ENCODE measurements at places on chromosomes 12 and 14.

DNA sequence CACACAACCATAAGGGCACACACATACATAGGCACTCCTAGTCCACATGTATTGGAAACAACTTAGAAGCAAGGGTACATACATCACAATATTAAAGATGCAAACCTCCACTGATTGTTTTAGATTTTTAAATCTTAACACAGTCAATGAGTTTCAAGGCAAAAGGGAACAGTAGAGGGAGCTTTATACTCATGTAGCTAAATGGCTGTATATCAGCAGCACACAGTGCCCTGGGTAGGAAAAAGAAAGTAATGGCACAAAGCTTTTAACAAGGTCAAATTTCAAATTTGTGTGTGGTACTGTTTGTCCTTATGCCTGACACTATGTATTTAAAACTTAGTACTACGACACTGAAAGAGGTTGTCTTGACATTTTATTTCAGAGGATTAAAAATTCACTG lies 262.0 kb downstream of the MED13L start:
- no peak for DNase-seq

DNA sequence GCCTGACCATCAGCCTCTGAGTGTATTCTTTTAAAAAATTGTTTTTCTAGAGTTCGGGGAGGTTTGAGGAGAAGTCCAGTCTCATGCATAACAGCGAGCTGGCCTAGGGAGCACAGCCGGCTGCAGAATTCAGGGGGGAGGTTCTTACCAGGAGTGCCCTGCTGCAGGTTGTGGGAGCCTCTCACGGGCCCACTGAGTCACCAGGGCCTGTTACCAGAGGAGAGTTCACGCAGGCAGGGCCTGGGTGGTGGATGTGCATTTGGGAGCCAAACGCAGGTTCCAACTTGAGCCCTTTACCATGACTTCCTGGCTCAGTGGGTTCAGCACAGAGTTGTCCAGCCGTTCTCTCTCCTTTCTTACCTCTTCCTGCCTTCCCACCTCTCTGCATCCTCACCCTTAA lies 14.4 kb downstream of the CD9 start:
- no peak for DNase-seq

DNA sequence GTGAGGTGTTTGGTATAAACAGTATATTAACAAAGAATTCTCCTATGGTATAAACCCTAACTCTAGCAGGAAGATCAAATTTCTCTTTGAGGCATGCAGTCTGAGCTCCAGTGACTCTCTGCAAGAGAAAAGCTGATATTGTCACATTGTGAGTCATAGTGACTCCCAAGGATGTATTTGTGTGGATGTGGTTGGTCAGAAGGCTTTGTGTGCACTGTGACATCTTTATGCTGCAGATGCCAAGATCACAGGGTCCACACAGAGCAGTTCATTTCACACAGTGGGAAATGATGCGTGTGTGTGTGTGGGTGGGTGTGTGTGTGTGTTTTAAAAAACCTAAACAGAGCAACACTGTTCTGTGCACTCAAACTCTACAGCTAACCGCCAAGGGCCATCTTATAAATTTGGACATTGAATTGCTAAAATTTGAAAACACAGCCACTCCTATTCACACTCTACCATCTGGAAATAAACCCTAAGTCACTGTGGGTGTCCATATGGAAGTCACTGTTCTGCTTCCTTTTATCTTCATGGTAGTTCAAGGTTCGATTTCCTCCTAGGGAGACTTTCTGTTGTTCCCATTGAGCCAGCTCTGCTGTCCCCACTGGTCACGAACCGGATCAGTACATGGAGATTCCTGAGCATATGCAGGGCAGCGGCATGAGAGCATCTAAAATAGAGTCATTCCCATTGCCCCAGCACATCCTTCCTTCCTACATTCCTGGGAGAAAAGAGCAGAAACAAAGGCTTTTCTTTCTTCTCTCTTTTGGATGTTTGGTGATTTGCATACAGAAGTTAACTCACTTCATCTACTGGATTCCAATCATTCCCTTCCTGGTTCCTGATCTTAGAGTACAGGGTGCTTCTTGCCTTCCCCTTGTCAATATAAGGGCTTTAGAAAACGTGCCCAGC lies 727.6 kb downstream of the DIO2 start:
- no peak for DNase-seq

DNA sequence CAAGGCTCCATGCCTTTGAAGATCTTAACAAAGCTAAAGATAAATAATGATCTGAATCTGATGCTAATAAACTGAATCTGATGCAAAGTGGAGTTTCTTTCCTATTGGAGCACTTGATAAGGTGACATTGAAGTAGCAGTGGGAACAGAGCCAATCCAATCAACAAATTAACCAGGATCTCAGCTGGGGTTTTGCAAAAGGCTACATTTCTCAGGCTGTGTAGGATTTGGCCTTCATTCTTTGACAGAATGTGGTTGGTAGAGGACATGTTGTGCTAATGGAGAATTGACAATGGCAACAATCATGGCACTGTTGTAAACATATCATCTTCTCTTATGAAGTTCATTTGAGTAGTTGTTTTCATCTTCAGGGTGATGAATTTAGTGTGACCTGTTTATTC lies 164.9 kb downstream of the CCDC91 start:
- DNase-seq = no peak

GRCh38 chr12:46674800-46675199 lies 151.0 kb downstream of the SLC38A4 start:
- DNase-seq = no peak

DNA sequence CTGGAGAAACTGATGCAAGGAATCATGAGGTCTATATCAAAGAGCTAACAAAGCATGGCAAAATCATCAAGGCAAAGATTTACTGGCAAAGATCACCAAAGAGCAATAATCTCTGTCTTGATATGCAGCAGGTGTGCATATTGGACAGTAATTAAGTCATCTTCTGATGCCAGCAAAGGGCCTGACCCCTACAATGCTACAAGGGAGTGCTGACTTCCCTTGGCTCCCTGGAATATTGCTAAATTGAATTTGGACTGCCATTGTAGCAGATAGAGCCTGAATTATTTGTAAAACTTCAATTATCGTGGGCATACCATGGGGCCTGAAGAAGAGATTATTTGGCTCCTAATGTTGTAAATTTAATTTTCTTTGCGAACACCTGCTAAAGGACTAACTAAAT lies 307.9 kb upstream of the SYT1 start:
- DNase-seq = no peak

DNA sequence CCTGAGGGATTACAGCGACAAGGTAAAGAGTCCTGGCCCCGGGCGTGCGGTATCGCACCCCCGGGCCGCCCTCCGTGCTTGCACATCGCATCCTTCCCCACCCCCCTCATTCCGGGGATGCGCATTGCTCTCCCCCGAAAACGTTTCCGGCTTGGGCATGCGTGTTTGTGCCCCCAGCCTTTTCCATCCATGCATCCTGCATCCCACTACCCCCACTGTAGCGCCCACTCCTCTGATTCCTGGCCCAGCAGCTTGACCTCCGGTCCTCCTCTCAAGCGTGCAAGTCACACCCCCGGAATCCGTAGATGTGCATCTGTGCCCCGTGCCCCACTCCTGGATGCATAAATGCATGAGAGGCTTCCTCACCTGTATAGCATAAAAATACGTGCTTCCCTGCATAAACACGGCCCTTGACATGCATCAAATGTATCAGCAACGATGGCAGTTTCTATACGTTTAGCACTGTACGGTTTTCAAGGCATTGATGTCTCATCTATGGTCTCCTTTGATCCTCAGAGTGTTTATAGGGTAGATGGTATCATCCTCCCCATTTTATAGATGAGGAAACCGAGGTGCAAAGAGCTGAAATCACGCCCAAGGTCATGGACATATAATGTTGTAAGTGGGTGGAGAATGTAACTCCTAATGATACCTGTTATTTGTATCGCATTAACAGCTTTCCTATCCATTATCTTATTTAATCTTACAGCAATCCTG lies 484 bp downstream of the RIC8B start:
- DNase-seq = no peak

GRCh38 chr12:121793440-121793837 lies at the start of gene RHOF:
Gene RHOF (minus strand): TSS chr12:121793688. CDS start chr12:121793633, 55 bp downstream.
- DNase-seq = peak; percentile 68

DNA sequence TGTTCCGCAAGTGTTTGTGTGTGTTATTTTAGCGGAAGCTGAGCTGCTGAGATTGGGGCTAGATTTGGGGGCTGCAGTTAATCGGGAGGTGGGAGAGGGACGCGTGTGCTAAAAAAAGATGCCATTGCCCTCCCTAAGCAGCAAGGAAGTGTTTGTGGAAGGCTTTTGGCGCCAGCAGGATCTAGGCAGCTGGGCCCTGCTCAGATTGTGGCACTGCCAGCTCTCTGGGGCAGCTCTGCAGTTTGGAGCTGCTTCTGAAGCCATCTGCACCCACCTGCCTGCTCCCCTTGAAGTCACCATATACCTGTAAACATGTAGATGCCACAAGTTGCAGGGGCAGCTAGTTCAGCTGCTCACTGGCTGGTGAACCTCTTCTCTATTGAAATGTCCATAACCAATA lies 28.8 kb downstream of the TPCN1 start:
- DNase-seq = no peak

Data from ovary (tissue), 10 donors.